ENCODE measurements at places on chromosomes 5 and 9. TPM values are rescaled to one million over a fixed set of nuclear protein-coding genes. Genes with fewer than 3 reads are reported as not detected.

GRCh38 chr9:89177944-89178829, at the start of gene SHC3:
Gene SHC3, minus strand, starts transcription at chr9:89178818. Its CDS starts 358 bp downstream, at chr9:89178460.
- DNase-seq: peak; percentile 48

DNA sequence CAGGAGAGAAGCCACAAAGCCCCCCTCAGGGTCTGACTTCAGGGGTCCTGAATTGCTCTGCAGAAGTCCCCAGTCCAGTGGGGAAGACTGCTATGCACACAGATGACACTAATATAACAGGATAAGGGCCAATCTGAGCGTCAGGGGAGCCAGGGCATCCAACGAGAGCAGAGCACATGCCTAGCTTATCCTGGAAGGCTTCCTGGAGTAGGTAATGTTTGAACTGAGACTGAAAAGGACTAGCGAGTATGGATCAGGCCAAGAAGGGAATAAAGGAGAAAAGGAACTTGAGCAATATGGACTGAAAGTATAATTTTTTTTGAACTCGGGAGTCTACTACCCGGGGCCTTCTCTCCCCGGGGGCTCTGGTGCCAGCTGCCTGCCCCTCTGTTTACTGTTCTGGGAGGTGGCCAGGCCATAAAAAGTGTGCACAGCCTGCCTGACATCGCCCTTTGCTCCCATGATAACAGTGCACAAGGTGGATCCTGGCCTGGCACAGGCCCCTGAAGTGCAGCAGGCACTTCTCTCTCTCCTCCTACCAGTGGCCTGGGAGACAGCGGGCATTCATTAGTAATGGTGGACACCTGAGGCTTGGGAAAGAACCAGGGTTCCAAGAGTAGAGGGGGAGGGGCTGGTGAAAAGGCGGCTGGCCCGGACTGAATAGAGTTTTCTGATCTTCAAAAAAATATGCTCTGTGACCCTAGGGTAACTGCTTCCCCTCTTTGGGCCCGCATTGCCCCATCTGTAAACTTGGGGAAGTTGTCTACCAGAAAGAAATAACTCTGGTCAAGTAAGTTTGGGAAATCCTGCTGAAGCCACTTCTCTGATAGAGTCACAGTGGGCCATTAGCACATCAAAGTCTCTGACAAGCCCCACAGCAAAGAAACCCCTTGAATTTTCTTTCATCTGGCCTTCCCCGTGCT, 4.6 kb upstream of the SLC6A7 start:
- DNase-seq: no peak

The SPACA9 gene
- 3.3 TPM for total RNA-seq

The ADCY2 gene
- under 0.01 TPM for total RNA-seq

- no peak for DNase-seq
Measured at GRCh38 chr9:113257863-113258262, 17.5 kb downstream of the CDC26 start.

- no peak for DNase-seq
Measured at GRCh38 chr5:53576674-53577073, 16.2 kb downstream of the NDUFS4 start.

GRCh38 chr5:32446630-32447029, 2.1 kb upstream of the ZFR start:
- DNase-seq: no peak

Data from RPMI7951 (cell line).